ENCODE measurements at places on chromosomes 16 and 17. TPM values are rescaled to one million over a fixed set of nuclear protein-coding genes. Genes with fewer than 3 reads are reported as not detected.

DNA sequence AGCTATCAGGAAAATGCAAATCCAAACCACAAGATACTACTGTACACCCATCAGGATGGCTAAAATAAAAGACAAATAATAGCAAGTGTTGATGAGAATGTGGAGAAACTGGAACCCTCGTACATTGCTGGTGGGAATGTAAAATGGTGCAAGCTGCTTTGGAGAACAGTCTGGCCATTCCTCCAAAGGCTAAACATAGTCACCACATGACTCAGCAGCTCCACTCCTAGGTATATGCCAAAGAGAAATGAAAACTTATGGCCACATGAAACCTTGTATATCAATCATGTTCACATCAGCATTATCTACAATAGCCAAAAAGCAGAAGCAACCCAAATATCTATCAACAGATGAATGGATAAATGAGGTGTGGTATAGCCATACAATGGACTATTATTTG, 28.5 kb downstream of the VAC14 start:
- DNase-seq, result no peak

DNA sequence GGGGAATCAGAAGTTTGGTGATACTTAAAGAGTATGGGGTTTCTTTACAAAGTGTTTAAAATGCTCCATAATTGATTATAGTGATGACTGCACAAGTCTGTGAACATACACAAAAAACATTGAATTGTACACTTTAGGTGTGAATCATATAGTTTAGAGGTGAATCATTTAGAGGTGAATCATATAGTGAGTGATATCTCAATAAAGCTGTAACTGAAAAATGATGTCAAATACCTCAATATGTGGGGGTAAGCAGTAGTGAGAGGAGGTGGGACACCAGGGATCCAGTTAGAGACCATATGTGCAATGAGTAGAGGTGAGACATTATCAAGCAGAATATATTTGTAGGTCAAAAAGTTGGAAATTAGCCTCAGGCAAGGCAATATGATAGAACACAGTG, 264.5 kb downstream of the PMP22 start:
- DNase-seq, result no peak

DNA sequence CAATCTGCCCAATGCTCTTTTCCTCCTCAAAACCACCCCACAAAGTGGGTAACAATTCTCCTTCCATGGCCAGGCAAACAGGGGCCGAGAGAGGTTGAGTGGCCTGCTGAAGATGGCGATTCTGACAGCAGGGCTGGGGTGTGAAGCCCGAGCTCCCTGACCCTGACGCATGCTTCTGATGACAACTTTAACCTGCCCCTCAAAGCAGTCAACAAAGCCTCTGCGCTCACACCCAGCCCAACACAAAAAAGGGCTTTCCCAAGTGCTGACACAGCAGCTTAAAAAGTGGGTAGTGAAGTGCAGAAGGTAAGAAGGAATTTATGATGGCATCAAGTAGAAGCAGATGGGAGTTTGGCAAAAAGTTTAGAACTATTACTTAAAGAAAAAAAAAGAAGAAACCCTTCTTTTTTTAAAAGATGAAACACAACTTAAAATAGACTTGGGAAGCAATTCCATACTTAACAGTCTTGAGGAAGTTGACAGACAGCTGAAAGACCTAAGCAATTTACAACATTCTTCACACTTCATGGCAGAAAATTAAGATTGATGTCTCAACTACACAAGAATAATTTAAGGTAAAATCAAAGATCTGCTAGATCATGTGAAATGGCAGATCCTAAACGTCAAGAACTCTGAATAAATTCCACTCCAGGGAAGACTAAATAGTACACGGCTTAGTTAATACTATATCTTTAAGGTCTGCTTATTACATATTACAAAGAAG, 133.9 kb downstream of the PARN start:
- no peak for DNase-seq

The CDRT15L2 gene
- total RNA-seq, result not detected

DNA sequence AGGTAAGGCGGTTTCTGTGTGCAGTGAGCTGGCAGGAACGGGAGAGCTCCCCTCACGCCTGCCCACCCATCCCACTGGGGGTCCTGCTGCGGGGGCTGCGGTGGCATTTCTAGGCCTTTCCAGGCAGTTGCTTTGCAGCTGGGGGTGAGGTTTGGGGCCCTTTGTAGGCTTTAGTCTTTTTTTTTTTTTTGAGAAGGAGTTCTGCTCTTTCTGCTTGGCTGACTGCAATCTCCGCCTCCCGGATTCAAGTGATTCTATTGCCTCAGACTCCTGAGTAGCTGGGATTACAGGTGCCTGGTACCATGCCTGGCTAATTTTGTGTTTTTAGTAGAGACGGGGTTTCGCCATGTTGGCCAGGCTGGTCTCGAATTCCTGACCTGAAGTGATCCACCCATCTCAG, 11.1 kb downstream of the TSC2 start:
- no peak for DNase-seq

- no peak for DNase-seq
Measured at GRCh38 chr16:46857368-46857945, 26.5 kb upstream of the C16orf87 start.

All from posterior vena cava (tissue), 2 donors.